Cardiac fibroblast (primary cell): ENCODE measurements at places on chromosomes 7 and 10.

GRCh38 chr7:44306606-44307005 is 18.8 kb downstream of the CAMK2B start:
- no peak for DNase-seq

DNA sequence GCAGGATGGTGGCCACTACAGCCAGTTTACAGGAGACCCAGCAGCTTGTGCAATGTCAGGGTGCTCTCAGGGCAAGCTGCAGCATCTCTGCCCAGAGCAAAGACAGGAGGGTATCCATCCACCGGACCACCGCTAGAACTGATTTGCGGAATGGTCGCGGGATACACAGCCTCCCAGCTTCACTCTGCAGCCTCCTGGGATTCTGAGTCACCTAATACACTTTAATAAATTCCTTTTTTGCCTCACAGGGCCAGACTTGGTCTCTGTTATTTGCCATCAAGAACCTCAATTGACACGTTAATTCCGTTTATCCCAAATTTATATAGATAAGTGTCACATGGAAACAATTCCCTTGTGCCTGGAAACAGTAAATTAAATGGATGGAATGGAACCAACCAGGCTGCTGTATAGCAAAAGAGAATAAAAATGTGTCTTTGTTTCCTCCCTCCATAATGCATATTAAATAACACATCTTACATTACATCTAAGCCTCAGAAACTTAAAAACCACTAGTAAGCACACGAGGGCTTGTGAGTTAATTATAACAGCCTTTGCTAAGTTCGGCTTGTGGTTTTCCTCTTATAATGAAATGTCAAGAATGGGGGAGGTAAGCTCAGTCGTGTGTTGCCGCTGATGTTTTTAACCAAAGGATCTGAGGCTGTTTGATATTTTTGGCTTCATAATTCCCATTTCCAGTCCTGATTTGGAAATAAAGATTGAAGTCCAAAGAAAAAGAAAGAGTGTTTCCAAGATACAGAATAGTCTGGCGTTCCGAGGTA is 52.1 kb downstream of the ADRB1 start:
- no peak for DNase-seq

DNA sequence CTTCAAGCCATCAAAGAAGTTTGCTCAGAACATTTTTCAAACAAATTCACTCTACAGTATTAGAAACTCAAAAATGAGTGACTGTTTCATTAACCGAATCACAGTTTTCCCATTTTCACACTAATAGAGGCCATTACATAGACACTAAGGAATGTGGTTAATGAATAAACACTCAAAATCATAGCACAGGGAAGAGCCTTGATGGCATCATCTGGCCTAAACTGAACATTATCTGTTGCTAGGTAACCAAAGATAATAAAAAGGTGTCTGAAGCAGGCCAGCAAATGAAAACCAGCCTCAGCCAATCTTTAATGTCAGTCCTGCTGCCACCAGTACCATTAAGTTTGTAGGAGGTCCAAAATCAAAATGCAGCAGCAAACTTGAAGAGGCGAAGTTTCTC is 492.4 kb upstream of the STEAP1 start:
- no peak for DNase-seq

DNA sequence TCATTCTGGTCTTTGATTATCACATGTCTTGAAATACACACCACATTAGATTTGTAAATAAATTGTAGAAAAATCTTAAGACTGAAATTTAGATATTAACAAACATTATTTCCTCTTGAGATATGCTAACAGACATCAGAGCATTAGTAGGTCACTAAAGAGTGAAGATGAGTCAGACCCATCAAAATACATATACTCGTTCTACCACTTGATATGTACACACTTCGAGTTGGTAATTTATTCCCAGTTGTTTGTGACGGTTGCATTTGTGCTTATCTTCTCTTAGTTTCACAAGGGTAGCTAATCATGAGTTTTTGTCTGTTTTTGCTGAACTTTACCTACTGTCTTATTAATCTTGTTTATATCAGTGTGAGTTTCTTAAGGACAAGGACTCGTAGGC is 383.4 kb downstream of the AUTS2 start:
- DNase-seq = no peak

DNA sequence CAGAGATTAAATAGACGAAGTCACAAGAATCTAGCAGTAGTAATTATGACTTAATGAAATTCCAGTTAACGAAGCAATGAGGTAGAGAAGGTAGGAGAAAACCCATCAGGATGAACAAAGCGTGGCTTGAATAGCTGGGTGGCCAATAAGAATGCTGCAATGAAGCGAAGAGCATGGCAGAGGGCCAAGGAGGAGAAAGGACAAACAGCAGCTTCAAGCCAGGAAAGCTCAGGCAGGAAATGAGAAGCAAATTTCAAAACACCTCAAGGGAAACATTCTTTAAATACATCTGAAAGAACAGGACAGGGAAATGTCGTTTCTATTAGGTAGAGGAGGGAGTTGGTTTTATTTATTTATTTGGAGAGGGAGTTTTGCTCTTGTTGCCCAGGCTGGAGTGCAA is 122.5 kb downstream of the KIAA1217 start:
- peak; percentile 93 for DNase-seq
